Activated CD4-positive, alpha-beta T cell treated with anti-CD3 and anti-CD28 coated beads, Interleukin-2, amount 10 ng/mL, durations not matched to agents 24 days and 14 days (primary cell): ENCODE measurements at places on chromosomes 2 and 18. TPM values are rescaled to one million over a fixed set of nuclear protein-coding genes. Genes with fewer than 3 reads are reported as not detected.

GRCh38 chr18:10319914-10320600 is 134.4 kb upstream of the APCDD1 start:
- no peak for DNase-seq

DNA sequence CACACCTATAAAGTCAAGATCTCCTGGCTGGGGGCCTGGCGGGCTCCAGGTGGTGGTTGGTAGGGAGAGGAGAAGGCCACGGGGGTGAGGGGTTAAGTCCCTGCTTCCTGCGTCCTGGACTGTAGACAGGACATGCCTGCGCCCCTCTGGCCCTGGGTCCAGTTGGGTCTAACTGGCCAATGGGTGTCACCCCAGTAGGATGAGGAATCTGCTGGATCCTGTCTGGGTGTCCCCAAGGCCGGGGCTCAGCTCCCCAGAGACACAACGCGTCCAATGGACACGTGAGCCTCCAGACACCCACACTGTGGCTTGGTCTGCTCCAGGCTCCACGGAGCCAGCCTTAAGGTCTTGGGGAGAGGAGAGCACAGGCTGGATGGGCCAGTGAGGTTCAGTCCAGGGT is 19.6 kb downstream of the AQP12A start:
- no peak for DNase-seq

- no peak for DNase-seq
These were observed 132.7 kb upstream of the HS6ST1 start for GRCh38 chr2:128451084-128452023.

PMS1 gene
- total RNA-seq, result 67.2 and 69.2 TPM in 2 replicates

FABP1 gene
- total RNA-seq, result not detected in 2 replicates

GRCh38 chr18:10133516-10133915 is 219.7 kb downstream of the VAPA start:
- DNase-seq, result no peak

- DNase-seq, result no peak
These were observed 50.7 kb upstream of the DDX18 start for GRCh38 chr2:117763804-117764203.

SLC9A4 gene
- 0.07 and 0.12 TPM in 2 replicates for total RNA-seq

DNA sequence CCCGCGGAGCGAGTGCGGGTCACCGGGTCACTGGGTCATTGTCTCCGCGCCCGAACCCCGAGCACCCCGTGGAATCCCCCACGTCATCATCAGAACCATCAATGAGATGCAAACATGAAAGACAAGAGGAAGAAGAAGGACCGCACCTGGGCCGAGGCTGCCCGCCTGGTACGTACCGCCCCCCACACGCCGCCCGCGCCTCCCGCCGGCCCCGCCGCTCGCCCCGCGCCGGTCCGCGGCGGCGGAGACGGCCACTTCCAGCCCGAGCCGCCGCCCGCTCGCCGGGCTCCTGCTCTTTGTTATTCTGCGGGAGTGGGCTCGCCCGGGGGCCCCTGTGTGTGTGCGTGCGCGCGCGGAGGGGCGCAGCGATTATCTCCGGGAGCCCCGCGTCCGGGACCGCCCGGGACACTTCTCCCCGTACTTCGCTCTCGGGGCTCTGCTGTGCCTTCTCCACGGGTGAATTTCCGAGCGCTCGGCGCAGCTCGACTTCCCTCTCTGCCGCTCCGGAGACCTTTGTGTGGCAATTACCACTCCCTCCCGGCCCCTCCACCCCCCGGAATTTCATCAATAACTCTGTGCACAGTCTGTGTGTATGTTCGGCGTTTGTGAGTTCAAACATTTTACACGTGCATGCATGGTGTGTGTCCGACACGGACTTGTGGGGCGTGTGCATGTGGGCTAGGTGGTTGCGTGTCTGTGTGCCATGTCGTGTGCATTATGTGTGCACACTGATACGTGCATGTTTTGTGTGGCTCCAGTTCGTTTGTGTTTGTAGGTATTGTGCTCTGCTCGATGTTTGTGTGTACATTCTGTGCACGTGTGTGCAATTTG is 714 bp downstream of the ASXL3 start:
- DNase-seq, result no peak

DNA sequence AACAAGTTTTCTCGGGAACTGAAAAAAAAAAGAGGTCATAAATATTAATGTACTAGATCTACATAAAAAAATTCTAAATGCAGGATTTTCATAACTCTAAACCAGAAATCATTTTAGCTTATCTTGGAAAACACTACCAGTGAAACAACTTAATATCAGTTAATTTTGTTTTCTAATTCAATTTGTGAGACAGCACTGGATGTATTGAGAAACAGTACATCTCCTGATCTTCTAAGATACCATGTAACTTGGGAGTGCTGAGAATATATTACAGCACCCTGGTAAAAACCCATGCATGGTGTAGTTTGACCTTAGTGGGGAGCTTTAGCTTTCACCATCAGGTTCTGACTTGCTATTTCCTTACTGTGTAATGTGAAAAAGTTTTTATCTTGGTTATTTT is 129.6 kb downstream of the NRXN1 start:
- no peak for DNase-seq

PLGLB1 gene
- total RNA-seq, result 0.85 and 3.4 TPM in 2 replicates

MPP4 gene
- not detected in 2 replicates for total RNA-seq

DNA sequence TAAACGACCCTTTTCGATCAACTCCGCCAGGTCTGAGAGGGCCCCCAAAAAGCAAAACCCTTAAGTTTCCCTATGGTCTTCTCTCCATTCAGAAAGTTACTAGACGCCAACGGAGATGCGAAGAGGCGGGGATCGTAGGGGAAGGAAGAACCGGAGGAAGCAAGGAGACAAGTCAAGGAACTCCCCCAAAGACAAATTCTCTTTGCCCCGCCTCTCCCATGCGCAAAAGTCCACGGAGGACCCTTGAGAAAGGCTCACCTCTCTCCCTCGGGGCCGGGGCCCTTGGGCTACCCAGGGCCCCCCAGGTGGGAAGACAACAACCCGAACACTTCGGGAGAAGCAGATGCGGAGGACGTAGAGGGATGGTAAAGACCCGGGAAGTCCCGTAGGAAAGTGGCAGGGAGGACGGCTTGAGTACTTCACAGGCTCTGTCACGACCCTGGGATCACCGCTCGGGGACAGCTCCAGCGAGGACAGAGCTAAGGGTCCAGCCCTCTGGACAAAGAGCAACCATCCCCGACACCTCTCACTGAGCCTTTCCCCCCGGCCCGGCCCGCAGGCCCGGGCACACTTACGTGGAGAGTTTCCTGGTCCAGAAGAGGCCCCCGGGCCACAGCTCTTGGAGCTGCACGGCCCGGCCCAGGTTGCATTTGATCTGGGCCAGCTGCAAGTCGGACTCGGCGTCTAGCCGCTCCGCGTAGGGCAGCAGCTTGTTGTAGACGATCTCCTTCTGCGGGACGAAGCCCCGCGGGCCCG is 647 bp downstream of the PSME4 start:
- peak; percentile 81 for DNase-seq

DNA sequence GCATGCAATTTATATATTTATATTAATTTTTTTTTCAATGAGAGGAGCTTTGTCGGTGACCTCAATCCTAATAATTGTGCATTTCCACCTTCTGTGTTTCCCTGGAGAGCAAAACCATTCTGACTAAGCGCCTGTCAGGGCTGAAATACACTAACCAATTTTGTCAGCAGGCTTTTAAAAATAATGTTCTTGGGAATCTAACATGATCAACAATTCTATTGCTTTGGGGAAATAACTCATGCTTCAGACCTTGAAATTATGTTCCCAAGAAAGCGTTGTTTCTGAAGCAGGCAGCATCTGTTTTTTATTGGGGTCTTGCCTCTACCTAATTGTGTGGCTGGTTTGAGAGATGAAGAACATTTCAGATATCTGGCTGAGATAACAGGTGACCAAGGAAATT is 129.1 kb upstream of the ALKAL2 start:
- DNase-seq, result peak; percentile 1

DNA sequence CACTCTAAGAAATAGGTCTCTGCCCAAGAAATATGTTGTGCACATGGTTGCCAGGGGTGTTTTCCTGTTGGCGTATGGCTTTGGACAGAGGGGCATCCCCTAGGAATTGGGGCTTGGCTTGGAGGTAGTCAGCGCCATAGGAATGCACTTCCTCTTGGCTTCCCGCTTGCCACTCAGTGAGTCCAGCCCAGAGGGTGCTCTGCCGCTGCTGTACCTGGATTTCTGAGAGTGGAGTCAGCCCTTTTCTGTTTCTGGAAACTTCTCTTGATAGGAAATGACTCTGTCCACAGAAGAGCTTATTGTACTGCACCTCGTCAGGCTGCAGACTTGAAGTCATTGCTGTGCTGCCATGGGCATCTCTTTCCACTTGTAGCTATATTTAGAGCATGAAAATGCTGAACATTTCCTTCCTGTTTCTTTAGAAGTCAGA is 116.7 kb upstream of the MGAT5 start:
- peak; percentile 60 for DNase-seq

ABCG5 gene
- not detected in 2 replicates for total RNA-seq

DNA sequence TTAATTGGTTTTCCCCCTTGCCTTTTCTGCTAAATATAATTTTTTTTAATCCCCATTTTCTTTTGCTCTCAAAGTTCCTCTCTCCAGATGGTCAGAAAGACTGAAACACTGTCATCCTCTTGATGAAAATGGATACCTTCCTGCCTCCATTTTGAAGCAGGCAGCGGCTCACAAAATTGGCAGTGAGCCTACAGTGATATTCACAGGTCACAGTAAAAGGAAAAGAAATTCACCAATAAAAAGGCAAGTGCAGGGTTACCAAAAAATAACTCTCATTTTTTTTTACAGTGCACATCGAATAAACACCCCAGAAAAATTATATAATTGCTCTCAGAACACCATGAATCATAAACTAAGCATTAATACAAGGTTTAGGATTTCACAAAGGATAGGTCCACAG is 307.5 kb downstream of the TCF4 start:
- DNase-seq, result no peak

DNA sequence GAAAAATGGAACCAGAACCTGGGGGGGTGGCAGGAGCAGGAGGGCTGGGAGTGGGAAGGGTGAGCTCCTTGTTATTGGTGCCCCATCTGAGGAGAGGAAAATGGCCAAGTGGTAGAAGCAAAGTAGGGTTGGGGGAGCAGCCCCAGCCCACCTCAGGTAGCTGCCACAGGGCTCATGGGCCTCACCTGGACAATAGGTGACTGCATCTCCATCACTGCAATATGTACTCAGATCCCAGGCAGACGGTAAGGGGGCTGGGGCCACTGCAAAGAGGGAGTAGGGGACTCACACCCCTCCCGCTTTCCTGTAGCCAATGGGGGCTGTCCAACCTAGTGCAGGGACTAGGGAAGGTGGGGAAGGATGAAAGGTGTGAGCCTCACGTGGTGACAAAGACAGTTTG is 4.2 kb downstream of the C2orf81 start:
- DNase-seq, result no peak

DNA sequence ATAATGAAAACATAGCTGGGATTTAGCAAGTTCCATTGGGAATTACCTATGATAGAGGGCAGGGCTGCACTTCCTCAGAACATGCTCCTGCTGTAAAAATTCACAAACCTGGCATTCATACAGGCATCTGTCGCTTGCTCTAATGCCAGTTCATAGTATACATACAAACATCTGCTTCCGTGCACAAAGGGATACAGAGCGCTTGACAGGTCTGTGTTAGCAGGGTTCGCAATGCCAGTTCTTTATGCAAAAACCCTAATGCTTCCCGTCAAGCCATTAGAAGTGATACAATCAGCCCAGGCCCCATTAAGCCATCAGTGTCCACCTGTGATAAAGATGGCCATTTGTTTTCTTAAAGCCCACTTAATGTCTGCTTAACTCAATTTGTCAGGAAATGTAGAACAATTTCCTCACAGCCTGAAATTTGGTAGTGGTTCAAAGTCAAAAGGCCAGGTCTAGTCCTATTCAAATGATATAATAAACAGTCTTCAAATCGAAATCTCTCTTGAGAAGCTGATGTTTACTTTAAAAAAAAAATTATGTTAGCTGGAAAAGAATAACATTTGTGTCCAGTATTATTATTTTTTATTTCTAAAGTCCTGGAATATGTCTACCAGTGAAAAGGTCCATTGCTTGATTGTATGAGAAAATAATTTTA is 556.3 kb downstream of the ARHGAP15 start:
- DNase-seq, result no peak

DNA sequence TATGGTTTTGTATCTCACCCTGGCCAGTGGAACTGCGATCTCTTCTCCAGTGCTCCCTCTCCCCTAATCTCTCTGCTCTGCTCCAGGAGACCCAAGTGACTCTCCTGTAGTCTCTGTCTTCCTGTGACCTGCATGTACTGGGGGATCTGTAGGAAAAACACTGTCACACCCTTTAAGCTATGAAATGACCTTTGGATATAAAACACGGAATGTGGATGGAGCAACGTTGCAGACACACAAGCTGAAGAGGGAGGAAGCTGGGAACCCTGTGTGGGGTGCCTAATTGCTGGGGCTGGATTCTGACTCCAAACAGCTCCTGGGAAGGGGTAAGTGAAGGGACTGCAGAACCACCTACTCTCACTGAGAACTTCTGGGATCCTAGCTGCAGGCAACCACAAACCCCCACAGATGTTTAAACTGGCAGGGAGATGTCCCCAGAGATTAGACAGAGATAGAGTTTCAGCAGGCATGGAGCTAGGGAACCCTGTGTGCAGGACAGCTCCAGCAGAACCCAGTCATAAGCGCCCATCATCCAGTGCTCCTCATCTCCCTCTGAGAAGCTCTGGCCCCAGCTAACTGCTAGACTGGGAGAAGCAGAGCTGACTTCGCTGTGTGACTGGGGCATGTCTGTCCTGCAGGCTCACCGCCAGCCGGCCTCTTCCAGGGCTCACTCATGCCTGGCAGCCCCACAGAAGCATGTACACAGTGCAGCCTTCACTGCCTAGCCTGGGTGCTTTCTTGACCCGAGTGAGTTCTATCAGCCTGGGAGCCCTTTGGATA is 482.7 kb upstream of the SETBP1 start:
- no peak for DNase-seq

DNA sequence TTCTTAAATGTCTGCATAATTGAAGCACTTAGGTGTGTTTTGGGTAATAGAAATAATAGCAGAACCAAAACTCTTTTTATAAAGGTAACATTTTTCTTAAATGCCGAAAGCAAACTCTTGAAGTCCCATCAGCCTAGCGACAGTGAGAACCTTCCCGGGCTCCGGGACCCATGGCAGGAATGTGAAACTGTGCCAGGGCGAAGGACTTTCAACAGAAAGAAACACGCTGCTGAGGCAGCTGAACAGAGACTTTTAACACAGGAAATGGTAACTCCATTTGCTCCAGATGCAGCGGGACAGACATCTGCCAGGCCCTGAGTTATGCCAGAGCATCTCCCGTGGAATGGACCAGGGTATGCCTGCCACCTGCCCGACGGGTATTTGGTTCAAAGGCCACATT is 34.3 kb downstream of the SALL3 start:
- peak; percentile 42 for DNase-seq

SULT1C4 gene
- total RNA-seq, result not detected in 2 replicates

- no peak for DNase-seq
These were observed 262.6 kb downstream of the AGAP1 start for GRCh38 chr2:235756491-235756890.

- DNase-seq, result no peak
These were observed 30.3 kb downstream of the ZC3H15 start for GRCh38 chr2:186516396-186516795.

AGXT gene
- not detected in 2 replicates for total RNA-seq

NCOA1 gene
- 24.6 and 25.9 TPM in 2 replicates for total RNA-seq

GRCh38 chr2:176562359-176563078 is 293.3 kb downstream of the MTX2 start:
- no peak for DNase-seq

- DNase-seq, result peak; percentile 54
These were observed 56.1 kb upstream of the TANK start for GRCh38 chr2:161104054-161104553.

GRCh38 chr2:215191477-215191876 is 53.1 kb upstream of the ABCA12 start:
- no peak for DNase-seq

SLC4A3 gene
- total RNA-seq, result 0.12 TPM in 1 of 2 replicates, not detected in the other

- DNase-seq, result no peak
These were observed 104.3 kb downstream of the COLEC12 start for GRCh38 chr18:396251-396555.

- no peak for DNase-seq
These were observed 41.0 kb downstream of the ABHD3 start for GRCh38 chr18:21663578-21663977.
